ENCODE measurements at places on chromosomes 12 and 14.

DNA sequence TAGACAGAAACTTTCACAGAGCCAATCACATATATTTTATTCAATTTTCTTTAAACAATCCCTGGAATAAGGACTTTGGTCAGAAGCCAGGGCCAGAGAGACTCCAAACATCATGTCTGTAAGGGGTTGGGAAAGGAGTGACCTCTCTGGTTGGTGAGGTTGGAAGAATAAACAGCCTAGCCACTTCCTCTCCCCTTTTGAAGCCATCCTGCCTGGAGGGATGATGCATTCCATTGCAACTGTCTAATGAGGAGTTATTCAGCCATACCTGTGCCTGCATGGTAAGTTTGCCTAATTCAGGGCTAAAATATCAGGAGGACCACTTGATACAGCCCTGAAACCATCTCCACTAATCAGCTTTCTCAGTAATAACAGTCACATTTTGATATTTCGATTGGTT lies 299.8 kb downstream of the KCNH5 start:
- H3K4me1 ChIP-seq: no peaks in the 10 kb centered on the region
- H3K36me3 ChIP-seq: no peaks in the 10 kb centered on the region
- no peak overlapping the region for H3K27ac ChIP-seq
- no peak overlapping the region for H3K4me3 ChIP-seq
- DNase-seq: no peak

DNA sequence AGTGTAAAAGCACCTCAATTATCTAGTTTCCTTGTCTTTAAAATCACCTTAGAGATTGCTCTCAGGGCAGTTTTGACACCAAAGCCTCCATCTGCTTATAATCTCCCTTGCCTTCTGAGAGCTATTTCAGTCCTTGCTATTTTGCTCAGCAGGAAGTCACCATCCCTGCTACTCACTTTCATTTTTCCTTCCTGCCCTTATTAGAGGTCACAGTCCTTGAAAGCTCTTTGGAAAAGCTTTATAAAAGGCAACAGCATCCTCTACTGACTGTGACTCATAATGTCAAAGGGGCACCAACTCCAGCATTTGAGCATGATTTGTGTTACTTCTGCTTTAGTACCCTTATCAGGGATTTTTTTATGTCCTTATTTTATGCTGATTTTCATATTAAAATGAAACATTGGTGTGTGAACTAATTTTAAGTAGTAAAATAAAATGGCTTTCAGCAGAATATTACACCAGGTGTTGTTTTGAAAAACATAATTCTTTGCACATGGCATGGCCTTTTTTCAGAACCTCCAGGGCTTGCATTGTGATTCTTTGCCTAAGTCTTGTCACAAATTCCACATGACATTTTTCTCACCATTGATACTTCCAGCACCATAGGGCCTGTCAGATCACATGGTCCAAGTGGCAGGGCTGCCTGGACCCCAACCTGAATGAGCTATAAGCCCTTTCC lies 213.0 kb downstream of the ADAMTS20 start:
- no peak overlapping the region for H3K27ac ChIP-seq
- H3K27me3 ChIP-seq: no peaks in the 10 kb centered on the region
- H3K4me3 ChIP-seq: no peak overlapping the region
- no peak for DNase-seq
- no peaks in the 10 kb centered on the region for H3K36me3 ChIP-seq
- peaks cover 2% of the 10 kb centered on the region for H3K4me1 ChIP-seq

GRCh38 chr14:86613786-86614185 lies 1083.8 kb downstream of the FLRT2 start:
- H3K27ac ChIP-seq: no peak overlapping the region
- H3K27me3 ChIP-seq: no peaks in the 10 kb centered on the region
- DNase-seq: no peak
- H3K36me3 ChIP-seq: no peaks in the 10 kb centered on the region
- H3K4me3 ChIP-seq: no peak overlapping the region

- no peaks in the 10 kb centered on the region for H3K36me3 ChIP-seq
- no peaks in the 10 kb centered on the region for H3K27me3 ChIP-seq
- H3K4me1 ChIP-seq: no peaks in the 10 kb centered on the region
- no peak for DNase-seq
- H3K27ac ChIP-seq: no peak overlapping the region
- no peak overlapping the region for H3K4me3 ChIP-seq
These were observed 20.8 kb downstream of the TNFAIP2 start for GRCh38 chr14:103144085-103144484.

GRCh38 chr12:111780166-111780565 lies 13.4 kb downstream of the ALDH2 start:
- H3K4me3 ChIP-seq: no peak overlapping the region
- H3K27me3 ChIP-seq: no peaks in the 10 kb centered on the region
- H3K36me3 ChIP-seq: peaks cover 32% of the 10 kb centered on the region
- no peak for DNase-seq
- H3K27ac ChIP-seq: no peak overlapping the region
- peaks cover 11% of the 10 kb centered on the region for H3K4me1 ChIP-seq

GRCh38 chr12:18158774-18159557 lies 69.0 kb upstream of the RERGL start:
- DNase-seq: no peak
- no peak overlapping the region for H3K27ac ChIP-seq
- no peaks in the 10 kb centered on the region for H3K27me3 ChIP-seq

GRCh38 chr12:74483057-74483456 lies 54.6 kb upstream of the ATXN7L3B start:
- DNase-seq: no peak
- no peaks in the 10 kb centered on the region for H3K4me1 ChIP-seq
- no peak overlapping the region for H3K27ac ChIP-seq
- no peak overlapping the region for H3K4me3 ChIP-seq
